ENCODE measurements at places on chromosomes 11 and 22.

GRCh38 chr11:75420224-75421034 is 12.6 kb downstream of the KLHL35 start:
- H3K36me3 ChIP-seq, result no peaks in the 10 kb centered on the region
- H3K4me3 ChIP-seq, result no peak overlapping the region
- no peak for DNase-seq
- H3K27ac ChIP-seq, result no peak overlapping the region
- H3K27me3 ChIP-seq, result no peaks in the 10 kb centered on the region
- H3K4me1 ChIP-seq, result no peaks in the 10 kb centered on the region

DNA sequence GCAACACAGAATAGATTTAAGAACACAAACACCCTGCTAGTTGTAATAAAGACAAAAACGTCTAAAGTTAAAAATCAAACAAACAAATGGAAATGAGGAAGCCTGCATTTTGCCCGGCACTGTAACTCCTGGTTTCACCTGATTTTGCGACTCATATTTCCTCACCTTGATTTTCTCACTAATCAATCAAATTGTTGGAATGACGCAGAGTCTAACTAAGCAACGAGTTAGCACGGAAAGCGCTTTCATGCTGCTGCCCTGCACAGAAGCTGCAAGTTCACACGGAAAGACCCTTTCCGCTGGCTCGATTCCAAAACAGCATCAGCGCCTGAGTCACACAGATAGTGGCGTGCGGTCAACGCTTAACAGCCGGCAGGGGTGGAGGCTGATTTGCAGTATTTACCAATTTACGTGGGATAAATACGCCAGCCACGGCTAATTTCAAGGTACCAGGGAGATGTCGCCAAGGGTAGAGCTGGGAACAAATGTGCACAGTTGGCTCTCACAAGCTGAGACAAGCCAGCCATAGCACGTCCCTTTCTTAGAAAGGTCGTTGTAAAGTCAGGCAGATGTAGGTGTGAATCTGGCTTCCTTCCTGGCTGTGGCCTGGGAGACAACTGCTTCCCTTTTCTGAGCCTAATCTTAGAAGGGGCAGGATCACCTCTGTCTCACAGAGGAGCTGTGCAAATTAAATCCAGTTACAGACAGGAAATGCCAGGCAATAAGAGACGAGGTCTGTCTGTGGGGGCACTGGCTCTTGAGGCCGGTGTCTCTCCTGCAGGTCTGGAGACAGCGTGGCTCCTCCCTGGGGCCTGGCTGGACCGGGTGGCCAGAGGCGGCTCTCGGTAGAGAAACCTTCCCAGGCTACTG is 76.9 kb upstream of the TTLL12 start:
- H3K27ac ChIP-seq, result peak overlapping the region; percentile 74
- peak overlapping the region; percentile 22 for H3K4me3 ChIP-seq
- H3K4me1 ChIP-seq, result peaks cover 31% of the 10 kb centered on the region
- no peaks in the 10 kb centered on the region for H3K36me3 ChIP-seq

DNA sequence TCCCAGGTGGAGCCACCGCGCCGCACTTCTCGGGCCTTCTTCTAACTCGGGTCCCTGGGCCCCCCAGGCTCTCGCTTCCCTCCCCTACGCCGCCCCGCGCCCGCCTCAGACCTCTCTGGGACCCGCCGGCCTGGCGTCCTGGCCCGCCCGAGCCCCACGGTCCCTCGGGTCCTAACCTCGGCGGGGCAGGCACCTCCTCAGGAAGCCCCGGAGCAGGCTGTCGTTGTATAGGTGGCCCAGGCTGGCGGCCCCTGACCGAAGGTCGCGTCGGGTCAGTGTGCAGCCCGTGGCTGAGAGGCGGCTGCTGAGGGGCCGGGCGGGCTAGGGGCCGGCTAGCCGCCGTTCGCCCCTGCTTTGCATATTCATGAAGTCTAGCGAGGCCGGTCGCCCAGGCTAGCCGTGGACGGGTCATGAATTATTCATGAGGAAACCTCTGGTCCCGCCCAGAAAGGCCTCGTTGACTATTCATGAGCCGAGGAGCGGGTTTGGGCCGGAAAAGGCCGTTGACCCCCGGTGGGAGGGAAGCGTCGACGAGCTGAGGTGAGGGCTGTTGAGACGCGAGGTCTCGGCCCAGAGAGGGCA is at the start of gene HORMAD2:
TSS of gene HORMAD2 (plus strand) at position 513 of the 582 bp plus-strand sequence. CDS start 13,489 bp downstream, outside the sequence.
- H3K27ac ChIP-seq, result no peak within 1 kb of the TSS
- H3K27me3 ChIP-seq, result no peaks in the 10 kb centered on the region
- H3K4me3 ChIP-seq, result peak within 1 kb of the TSS; percentile 48
- H3K4me1 ChIP-seq, result no peaks in the 10 kb centered on the region
- no peaks in the 10 kb centered on the region for H3K36me3 ChIP-seq

- H3K36me3 ChIP-seq, result no peaks in the 10 kb centered on the region
- no peaks in the 10 kb centered on the region for H3K27me3 ChIP-seq
- no peak for DNase-seq
- no peak overlapping the region for H3K4me3 ChIP-seq
Observed at GRCh38 chr11:46521961-46522681, 71.7 kb downstream of the AMBRA1 start.

DNA sequence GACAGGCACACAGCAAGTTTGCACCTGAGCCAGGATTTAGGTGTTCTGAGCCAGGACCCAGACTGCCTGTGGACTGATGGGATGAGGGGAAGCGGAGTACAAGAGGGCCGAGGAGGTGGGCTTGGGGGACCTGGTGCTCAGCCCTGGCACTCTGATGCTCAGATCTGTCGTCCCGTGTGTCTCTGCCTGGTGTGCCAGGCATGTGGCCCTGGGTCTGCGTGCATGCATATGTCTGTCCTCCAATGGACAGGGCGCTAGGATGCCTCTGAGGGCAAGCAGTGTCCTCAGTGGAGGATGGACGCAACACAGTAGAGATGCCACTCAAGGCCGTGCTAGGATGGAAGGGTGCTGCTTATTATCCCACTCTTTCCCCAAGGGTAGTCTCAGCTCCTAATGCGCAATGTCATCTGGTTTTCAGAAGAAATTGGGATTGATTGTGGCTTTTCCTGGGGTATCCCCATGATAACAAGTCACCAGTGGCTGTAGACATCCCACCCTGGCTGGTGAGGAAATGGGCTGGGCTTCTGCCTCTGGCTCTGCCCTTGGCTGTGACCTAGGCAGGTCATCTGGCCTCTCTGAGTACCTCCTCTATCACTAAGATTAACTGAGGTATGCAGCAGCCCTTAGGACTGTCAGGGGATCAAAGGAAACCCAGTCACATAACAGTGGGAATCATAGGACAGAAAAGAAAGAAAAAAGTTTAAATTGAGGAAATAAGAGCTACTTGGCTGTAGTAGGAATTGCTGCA is 35.7 kb upstream of the SUSD2 start:
- no peak overlapping the region for H3K4me3 ChIP-seq
- peaks cover 81% of the 10 kb centered on the region for H3K4me1 ChIP-seq
- H3K27me3 ChIP-seq, result no peaks in the 10 kb centered on the region
- peak overlapping the region; percentile 92 for H3K27ac ChIP-seq
- no peak for DNase-seq

- H3K27me3 ChIP-seq, result no peaks in the 10 kb centered on the region
- H3K36me3 ChIP-seq, result no peaks in the 10 kb centered on the region
- no peak overlapping the region for H3K27ac ChIP-seq
- no peak overlapping the region for H3K4me3 ChIP-seq
- no peak for DNase-seq
- no peaks in the 10 kb centered on the region for H3K4me1 ChIP-seq
Observed at GRCh38 chr11:116901211-116901610, 63.8 kb upstream of the APOA1 start.

GRCh38 chr11:79413268-79413667 is 27.6 kb downstream of the TENM4 start:
- no peaks in the 10 kb centered on the region for H3K36me3 ChIP-seq
- no peak overlapping the region for H3K27ac ChIP-seq
- H3K4me3 ChIP-seq, result no peak overlapping the region
- no peak for DNase-seq

Data from MM.1S (cell line).